Activated T-cell treated with anti-CD3 and anti-CD28 coated beads for 48 hours (primary cell): ENCODE measurements at places on chromosomes 12 and 14.

DNA sequence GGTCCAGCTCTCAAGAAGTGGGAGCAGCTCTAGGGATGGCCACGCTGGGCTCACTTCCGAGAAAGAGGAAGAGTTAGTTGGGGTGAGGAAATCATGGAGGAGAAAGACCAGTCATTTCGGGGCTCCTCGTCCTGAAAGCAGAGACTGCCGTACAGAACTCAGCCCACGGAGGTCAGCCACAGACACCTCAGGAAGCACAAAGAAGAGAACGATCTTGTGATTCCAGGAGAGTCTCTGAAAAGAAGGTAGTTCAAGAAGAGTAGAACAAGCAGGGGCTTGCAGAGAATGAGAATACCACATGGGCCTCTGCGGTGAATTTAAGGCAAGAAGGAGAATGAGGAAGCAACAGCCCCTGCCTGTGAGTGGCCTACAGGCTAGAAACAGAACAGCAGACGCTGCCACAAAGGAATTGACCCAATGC lies 311.9 kb downstream of the CACNA1C start:
- DNase-seq: no peak

DNA sequence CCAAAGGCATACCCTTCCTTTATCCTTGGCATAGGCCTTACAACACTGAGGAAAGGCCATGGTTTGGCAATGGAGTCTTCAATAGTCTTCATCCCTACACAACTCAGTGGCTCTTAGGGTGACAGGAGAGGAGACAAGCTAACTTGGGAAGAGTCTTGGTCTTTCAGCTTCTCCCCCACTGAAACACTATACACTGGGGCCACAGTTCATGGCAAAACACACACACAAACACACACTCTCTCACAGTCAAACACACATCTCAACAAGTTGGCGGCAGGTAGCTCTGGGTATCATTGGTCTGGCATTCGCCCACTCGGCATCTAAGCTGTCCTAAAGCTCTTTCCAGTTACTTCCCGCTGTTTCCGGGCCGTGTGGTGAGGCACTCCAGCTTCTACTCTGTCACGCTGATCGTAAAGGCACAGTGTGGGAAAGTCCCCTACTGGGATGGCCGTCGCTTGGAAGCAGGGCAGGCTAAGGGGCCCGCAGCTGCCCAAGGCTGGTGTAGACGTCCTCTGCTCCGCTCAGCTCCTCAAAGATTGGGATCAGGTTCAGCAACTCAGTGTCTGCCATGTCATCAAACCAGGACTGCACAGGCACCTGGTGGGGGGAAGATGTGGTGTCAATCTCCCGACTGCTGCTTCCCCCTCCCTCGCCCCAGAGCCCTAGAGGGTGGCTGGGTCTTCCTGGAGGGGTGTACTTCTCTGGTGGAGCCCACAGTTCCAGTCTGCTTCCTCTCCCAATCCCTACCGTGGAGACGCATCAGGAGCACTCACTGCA lies 4.8 kb upstream of the AVIL start:
- DNase-seq: no peak

DNA sequence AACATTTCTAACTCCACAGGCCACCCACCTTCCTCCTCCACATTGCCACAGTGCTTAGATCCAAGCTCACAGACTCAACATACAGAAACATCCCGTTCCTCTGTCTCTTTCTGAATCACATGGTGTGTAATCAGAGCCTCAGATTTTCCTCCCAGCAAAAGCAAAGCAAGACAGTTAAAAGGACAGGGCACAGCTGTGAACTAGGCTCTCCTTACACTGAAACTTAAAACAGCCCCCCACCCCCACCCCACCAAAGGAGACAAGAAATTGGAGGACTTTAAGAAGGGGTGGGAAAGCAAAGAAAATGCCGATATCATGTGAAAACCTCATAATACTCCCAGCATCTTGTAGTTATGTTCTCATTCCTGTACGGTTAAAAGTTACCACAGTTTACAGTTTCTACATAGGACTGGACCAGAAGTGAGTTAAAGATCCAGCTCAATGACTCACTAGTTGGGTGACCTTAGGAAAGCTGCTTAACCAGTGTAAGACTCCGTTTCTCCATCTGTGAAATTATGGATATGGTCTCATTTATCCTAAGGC lies 4.8 kb downstream of the YBX3 start:
- no peak for DNase-seq

- no peak for DNase-seq
These were observed 298.2 kb downstream of the TMEM132D start for GRCh38 chr12:129605666-129606065.

DNA sequence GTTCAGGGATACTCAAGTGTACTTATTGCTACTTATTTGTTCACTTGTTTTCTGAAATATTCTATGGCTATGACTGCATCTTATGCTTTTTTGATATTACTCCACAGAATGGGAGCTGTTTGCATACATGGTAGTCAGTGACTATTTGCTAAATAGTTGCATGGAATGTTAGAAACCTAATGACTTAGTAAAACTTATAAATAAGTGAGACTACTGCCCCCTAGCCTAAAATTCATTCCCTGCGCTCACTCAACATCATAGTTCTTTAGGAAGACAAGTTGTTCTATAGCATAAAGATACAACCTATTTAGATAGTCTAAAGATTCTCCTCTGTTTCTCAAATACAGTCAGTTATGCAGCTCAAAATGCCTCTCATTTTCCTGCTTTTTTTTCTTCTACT lies 305.5 kb downstream of the CEP128 start:
- no peak for DNase-seq

DNA sequence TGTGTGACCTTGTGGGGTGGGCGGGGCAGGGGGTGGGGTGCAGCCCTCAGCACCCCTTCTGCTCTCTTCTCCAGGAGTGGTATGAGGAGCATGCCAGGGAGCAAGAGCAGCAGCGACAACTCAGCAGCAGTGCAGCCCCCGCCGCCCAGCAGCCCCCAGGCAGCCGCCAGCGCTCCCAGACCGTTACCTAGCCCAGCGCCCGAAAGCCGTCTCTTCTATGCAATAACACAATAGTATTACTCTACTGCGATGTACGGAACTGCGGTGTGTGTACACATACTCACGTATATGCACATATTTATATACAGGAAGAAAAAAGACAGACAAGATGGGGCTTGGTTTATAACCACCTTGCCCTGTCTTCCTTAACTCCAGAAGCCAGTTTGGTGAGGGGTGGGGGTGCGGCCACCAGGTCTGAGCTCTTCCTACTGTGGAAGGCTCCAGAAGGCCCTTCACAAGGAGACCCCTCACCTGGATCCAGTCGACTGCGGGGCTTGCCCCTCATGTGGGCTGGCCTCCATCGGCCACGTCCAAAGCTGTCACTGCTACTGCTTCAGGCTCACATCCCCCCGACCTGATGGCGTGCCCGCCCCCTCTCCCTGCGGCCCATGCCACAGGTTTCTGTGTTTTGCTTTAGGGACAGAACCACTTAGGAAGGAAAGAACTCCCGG lies 38.9 kb downstream of the SLC8B1 start:
- DNase-seq: no peak

DNA sequence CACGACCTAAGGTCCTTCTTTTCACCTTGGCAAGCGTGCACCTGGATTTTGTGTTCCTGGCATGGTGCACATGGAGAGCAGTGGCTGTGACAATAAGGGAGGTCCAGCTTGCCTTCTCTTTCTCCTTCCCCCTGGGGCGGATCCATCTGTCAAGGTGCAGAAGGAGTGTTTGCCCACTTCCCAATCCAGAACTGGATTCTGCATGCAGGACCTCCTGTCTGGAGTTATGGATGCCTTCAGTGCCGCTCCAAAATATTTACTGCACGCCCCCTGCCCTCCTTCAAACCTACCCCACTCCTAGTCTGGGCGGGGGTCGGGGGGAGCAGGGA lies 192.7 kb downstream of the DPF3 start:
- DNase-seq: no peak

- no peak for DNase-seq
These were observed 217.4 kb upstream of the PWP1 start for GRCh38 chr12:107468182-107468581.

DNA sequence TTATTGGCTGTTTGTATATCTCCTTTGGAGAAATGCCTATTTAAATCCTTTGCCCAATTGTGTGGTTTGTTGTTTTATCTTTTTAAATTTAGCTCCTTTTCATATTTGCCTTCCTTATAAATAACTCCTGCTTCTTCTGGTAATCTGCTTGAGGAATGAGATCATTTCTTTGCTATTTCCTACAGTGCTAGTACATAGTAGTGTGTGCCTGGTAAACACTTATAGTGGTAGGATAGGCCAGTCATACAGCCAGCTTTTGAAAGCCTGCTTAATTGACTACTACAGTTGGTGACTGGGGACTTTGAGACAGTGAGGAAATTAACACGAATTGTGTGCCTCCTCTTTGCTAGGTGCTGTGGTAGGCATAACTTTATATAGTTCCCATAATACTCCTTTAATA lies 68.7 kb downstream of the BORCS5 start:
- no peak for DNase-seq

DNA sequence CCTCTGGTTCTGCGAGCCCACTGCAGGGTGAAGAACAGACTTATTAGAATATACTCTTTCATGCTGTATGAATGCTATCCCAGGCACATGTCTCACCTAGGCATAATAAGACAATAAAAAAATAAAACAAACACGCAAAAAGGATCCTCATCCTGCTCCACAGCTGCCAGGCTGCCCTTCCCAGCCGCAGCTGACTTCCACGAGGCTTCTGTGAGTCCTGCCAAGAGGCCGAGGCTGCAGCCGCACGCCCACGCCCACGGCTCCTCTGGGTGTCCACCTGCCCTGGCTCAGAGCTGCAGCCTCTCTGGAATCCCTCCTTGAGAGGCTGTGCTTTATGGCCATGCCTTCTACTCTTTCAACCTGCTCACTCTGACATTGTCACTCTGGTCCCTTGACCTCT lies 6.9 kb downstream of the SMIM41 start:
- no peak for DNase-seq

DNA sequence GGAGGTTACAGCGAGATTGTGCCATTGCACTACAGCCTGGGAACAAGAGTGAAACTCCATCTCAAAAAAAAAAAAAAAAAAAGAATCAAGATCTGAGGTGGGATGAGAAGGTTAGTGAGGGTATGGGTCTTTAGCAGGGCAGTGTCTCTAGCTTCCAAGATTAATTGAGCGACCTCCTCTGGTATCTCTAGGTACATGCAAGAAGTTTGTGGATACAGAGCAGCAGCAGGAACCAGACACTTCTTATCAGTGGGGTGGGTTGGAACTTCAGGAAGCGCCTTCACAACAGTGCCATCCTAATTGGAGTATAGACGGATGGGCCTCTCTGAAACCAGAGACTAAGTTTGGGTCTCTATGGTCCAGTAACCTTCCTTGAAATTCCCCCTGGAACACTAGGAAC lies 51.9 kb upstream of the CISTR start:
- DNase-seq: no peak

DNA sequence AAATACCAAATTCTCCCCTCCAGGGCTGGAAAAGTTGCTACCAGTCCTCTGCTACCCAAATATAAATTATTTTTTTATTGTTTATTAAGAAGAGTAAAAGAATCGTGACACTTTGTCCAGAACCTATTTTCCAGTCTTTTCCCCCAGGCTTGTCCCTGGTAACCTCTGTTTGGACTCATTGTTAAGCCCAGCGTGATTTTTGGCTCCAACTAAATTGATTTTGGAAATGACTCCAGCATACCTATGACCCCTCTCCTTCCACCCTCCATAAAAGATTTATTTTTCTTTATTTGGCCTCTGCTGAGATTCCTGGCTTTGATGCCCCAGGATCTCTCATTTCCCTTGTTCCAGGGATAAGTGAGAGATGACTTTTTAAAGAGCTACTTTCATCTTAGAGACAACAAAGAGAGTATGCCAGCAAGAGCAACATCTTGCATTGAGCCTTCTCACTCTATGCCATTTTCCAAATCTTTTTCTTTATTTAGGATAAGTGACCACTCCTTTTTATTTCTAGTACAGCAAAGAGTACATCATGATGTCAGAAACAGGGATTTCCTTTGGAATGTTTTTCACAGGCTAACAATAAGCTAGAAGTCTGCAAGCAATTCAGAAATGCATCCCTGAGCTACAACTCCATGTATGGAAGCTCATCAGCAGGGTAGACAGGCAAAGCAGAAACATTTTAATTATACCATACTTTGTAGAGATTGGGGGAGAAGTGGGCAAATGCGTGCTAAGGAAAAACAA lies 75.8 kb downstream of the DAD1 start:
- no peak for DNase-seq

DNA sequence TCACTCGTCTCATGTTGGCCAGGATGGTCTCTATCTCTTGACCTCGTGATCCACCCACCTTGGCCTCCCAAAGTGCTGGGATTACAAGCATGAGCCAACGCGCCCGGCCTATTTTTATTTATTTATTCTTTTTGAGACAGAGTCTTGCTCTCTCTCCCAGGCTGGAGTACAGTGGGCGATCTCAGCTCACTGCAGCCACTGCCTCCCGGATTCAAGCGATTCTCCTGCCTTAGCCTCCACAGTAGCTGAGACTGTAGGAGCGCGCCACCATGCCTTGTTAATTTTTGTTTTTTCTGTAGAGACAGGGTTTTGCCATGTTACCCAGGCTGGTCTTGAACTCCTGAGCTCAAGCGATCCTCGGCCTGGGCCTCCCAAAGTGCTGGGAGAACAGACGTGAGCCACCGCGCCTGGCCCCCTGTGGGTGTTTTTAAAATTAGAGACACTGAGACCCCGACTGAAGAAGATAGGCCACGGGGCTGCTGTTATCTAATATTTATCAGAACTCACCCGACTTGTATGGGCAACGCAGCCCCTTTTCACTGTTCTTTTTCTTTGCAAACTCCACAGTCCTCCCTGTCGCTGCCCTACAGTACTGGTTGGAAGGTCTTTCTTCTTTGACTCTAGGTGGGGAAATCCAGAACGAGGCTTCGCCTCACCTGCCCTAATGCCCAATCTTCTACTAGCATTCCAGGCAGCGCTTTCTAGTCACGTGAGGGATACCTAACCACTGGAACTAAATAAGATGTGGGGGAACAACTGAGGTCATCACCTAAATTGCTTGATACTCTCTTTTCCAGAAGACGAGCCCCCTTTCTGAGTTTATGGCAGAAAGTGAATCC lies 1.4 kb upstream of the GABARAPL1 start:
- no peak for DNase-seq

DNA sequence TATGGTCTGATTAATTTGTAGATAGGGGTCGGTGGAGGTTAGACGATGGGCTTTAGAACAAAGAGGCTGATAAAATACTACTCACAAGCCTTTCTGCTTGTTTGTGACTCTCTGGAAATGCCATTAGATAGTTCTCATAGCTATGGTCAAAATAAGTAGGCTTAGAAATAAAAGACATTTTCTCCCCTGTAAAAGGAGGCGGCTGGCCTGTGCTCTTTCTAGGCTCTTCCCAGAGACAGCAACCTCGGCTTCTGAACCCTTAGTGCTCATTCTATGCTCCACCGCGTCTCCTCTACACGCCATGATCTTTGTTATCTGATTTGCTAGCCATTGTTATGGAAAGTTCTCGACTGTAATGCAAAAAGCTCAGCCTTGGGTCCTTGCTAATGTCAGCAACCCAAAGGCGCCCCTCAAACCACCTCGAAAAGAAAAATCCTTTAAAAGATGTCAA lies 64.5 kb downstream of the CRADD start:
- no peak for DNase-seq
